ENCODE measurements at places on chromosomes 13 and 19.
A peak's percentile ranks its signal among the peaks of the same experiment; 100 is the strongest.

- no peak for DNase-seq
These were observed 110.5 kb downstream of the LRCH1 start for GRCh38 chr13:46663206-46664037.

DNA sequence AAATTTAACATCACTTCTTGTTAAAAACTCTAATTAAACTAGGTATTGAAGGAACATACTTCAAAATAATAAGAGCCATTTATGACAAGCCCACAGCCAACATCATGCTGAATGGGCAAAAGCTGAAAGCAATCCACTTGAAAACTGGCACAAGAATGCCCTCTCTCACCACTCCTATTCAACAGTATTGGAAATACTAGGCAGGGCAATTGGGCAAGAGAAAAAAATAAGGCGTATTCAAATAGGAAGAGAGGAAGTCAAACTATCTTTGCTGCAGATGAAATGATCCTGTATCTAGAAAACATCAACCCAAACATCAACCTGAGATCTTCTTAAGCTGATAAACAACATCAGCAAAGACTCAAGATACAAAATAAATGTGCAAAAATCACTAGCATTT is 15.6 kb upstream of the LILRB1 start:
- no peak for DNase-seq

DNA sequence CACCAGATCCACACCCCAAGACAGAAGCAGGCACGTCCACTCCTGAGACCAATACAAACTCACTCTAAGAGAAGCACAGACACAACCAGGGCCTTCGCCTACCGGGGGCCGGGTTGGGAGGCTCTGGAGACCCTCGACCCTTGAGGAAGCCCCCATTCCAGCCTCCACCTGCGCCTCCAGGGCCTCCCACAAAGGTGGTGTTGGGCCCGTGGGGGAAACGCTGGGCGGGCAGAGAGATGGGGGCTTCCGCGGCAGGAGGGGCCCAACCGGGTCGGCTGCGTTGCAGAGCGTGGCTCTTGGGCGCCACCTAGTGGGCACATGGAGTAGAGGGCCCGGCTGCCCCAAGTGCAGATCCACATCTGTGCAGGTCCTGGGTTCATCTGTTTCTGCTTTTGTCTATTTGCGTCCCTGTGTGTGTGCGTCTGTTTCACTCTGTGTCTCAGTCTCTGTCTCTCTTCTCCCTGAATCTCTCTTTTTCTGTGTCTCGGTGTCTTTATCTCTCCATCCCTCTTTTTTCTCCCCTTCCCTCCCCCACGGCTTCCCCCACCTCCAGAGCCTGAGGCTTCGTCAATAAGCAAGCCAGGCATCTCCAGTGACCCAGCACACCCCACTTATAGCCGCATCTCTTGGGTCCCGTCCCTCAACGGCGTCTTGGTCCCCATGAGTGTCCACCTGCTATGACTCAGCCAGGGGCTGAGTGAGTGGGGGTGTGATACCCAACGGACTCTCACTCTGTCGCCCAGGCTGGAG is 10.5 kb upstream of the TINCR start:
- DNase-seq = peak; percentile 53

DNA sequence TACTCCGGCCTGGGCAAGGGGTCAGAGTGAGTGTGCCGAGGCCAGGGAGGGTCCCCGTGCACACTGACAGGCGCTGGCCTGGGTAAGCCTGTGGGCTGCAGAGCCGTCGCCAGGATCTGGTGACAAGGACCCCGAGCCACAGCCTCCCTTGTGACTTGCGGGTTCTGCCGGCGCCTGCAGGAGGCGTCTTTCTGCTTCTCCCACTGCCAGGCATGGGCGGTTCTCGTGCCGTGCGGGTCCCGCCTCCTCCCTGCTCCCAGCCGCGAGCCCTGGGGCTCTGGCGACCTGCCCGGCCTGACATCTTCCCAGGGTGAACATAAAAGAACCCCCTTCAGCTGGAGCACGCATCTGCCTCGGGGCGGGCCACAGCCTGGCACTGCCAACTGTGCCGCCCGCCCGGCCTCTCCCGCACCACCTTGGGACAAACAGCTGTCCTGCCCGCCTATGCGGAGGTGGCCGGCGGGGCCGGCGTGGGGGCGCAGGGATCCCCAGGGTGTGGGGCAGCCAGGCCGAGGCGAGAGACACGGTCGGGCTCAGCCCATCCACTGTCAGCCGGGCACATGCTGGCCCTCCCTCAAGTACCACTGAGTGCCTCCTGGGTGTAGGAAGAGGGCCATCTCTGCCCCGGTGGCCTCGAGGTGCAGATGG is 1.5 kb upstream of the HCN2 start:
- peak; percentile 82 for DNase-seq

DNA sequence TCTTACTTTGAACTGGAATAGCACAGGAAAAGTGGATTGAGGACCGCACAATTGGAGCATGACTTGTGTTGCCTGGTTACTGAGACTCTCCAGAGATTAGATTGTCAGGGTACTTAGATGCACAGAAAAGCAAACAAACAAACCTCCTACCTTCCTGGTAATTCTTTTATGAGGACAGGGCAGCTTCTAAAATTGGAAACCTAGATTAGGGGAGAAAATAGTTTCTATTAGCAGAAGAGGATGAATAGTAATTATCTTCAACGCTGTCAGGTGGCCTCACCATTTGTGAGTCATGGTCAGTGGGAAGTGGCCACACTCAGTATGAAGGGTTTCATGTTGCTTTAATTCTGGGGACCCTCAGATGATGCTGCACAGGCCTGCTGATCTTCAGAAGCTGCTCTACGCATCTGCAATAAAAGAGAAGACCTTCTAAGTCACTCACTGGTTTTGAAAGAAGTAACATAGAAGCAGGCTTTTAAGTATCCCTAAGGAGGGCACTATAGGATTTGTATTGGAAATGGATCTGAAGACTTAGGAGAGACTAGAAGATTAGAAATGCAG is 106.8 kb downstream of the LACC1 start:
- DNase-seq = peak; percentile 55

DNA sequence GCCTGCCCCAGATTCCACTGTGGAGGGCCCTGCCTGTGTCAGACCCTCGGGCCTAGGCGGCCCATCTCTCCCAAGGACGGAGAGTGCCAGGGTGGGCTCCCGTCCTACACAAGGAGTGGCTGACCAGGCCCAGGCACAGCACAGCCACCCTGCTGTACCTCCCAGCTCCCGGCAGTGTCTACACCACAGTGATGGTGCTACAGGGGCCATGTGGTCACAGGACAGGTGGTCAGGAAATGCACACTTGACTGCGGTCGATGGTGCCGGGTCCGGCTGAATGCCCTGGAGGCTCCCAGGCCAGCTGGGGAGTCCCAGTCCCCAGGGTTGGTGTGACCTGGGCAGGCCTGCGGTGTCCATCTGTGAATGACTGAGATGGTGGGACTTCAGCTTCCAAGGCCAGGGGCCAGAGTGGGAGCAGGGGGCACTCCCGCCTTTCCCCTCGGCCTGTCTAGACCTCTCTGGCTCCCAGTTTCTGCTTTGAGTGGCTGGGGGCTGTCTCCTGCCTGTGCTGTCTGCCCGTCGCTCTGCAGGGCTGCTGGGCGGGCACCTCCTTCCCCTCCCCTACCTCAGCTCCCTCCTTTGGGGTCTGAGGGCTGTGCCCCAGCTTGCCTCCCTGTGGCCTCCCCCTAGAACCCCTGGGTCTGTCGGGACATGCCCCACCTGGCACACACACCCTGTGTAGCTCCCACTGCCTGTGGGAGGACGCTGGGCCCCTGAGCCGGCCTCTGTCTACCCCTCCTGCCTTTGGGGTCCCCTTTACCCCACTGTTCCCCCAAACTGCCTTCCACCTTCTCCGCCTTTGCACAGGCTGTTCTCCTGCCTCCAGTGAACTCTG is 12.5 kb downstream of the DDA1 start:
- no peak for DNase-seq

- DNase-seq = no peak
These were observed 306.1 kb downstream of the DCT start for GRCh38 chr13:94173312-94173854.

- no peak for DNase-seq
These were observed 34.0 kb downstream of the GARRE1 start for GRCh38 chr19:34288381-34288780.

- no peak for DNase-seq
These were observed 4.3 kb downstream of the CYP2B6 start for GRCh38 chr19:40995355-40995754.

- no peak for DNase-seq
These were observed 2.6 kb upstream of the TSHZ3 start for GRCh38 chr19:31351855-31352195.

DNA sequence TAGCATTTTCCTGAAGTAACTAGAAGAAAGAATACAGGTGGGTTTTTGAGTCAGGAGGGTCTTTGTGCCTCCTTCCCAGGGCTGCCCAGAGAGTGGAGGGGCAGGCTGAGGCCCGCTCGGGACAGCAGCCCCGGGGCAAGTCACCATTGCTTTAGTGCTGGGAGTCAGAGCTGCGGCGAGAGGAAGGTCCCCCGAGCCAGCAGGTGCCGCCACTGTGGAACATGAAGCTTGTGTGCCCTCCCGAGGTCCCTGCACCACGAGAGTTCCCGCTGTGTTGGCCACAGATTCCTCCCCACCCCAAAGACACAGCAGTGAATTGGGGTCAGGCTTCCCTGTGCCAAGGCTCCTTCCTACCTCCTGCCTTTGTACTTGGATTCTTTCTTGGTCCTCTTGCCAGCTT is 50.9 kb upstream of the TEX29 start:
- no peak for DNase-seq

DNA sequence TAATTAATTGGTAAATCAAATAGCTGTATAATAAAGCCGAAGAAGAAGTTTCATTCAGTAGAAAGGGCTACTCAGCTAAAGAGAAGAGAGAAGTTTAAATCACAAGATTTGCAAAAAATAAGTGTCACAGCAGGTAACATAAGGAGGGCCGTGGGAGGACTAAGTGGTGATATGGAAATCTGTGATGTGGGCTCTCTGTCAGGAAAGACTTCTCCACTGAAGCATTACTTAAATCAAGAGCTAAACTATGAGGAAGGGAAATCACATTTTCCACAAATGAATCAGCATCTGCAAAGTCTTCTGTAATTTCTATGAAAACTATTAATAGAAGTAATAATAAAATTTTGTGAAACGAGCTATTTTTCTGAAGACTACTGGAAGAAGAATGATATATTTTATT is 153.8 kb downstream of the PCDH9 start:
- DNase-seq = no peak

GRCh38 chr13:43877766-43878165 is 1.8 kb downstream of the CCDC122 start:
- DNase-seq = no peak

DNA sequence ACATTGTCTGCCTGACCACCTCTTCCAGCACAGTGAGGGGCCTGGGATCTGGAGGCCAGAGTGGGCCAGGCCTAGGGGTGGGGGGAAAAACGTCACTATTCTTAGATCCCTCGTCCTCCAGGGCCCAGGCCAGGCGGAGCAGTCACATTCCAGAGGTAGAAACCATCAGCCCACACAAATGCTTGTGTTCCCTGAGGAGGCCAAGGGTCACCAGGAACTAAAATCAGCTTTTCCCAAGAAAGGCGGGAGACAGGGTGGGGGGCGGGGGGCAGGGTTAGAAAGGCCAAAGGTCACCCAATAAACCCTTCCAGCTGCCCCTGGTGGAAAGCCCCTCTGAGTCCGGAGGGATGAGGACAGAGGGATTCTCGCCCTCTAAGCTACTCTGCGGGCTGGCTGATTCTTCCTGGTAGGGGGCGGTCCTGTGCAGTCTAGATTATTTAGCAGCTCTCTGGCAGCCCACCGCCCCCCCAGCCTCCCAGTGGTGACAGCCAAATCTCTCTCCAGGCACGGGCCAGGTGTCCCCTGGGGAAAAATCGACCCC is 23.5 kb upstream of the CCL25 start:
- no peak for DNase-seq

GRCh38 chr19:13985771-13986347 is 20.3 kb downstream of the RFX1 start:
- DNase-seq = peak; percentile 38

- no peak for DNase-seq
These were observed 2.6 kb downstream of the EPN1 start for GRCh38 chr19:55677572-55678028.

GRCh38 chr13:49652355-49653305 is 24.3 kb downstream of the ARL11 start:
- DNase-seq = peak; percentile 82

GRCh38 chr13:106492588-106493475 is 42.6 kb downstream of the EFNB2 start:
- DNase-seq = no peak

GRCh38 chr13:77492982-77493381 is 42.5 kb upstream of the SCEL start:
- peak; percentile 66 for DNase-seq

DNA sequence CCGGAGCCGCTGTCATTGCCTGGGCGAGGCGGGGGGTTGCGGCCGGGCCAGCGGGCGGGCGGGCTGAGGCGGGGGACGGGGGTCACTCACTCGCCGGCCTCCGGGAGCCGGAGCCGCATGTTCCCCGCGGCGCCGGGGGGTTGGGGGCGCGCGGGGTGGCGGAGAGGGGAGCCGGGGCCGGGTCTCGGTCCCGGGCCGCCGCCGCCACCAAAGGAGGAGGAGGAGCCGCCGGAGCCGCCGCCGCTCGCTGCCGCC is 149 bp downstream of the MED26 start:
- DNase-seq = no peak

GRCh38 chr19:43306097-43306496 is 36.8 kb upstream of the PSG9 start:
- DNase-seq = no peak

DNA sequence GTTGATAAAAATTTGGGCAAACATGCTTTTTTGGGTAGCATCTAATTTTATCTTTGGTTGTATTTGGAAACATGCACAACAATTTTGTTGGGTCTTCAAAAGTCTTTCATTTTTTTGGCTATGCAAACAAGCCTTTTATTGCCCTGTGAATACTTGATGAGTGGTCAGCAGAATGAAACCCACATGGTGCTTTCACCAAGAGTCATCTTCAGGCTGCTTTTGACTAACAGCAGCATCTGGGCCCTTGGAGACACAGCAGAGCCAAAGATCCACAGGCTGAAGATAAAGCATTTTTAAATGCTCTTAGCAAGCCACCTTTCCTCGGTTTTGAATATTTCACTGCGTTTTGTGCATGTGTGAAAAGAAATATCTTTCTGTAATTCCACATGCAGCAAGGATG is 154.9 kb downstream of the FGF9 start:
- no peak for DNase-seq

- DNase-seq = no peak
These were observed 18.8 kb upstream of the ZNF607 start for GRCh38 chr19:37738371-37738770.

DNA sequence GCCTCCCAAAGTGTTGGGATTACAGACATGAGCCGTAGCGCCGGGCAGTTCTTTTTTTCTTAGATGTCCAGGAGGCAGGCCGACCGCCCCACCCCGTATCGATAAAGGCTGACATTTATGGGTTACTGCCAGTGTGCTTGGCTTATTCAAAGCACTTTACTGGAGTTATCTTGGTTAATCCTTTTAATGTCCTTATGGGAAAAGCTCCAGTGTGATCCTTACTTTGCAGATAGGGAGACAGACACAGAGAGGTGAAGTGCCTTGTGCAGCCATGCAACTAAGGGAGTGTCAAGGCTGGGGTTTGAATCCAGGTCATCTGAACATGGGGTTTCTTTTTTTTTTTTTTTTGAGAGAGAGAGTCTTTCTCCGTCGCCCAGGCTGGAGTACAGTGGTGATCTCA is 19.2 kb downstream of the NCAN start:
- no peak for DNase-seq

All from NCI-H146 (cell line).